GM04504 (cell line): ENCODE measurements at places on chromosomes 13 and 19.
A peak's percentile ranks its signal among the peaks of the same experiment; 100 is the strongest.

DNA sequence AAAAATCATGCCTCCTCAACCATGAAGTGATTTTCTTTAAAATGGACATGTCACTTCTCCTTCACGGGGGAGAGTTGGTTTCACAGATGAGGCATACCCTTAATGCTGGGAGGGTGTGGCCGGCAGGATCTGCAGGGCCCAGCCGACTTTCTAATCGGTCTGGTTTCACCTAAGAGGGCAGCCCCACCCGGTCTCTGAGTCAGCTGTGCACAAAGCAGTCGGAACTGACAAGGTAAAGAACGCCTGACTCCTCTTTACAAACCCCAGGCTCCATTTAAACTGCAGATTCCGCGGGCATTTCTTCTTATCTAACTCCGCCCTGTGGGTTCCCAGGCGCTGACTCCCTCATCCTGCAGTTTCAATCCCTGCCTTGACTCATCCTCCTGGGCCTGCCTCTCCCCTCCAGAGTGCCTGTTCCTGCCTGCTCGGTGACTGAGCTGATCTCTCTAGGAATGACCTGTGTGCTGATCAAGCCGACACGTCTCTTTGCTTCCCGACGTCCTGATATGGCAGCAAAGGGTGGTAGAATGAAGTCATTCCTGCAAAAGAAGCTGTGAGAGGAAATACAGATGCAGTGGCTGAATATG, 63.4 kb downstream of the EFNB2 start:
- DNase-seq = peak; percentile 65

- no peak for DNase-seq
Measured at GRCh38 chr19:2353887-2354592, 6.0 kb upstream of the TMPRSS9 start.

GRCh38 chr19:44851427-44851826, 5.3 kb downstream of the NECTIN2 start:
- no peak for DNase-seq

DNA sequence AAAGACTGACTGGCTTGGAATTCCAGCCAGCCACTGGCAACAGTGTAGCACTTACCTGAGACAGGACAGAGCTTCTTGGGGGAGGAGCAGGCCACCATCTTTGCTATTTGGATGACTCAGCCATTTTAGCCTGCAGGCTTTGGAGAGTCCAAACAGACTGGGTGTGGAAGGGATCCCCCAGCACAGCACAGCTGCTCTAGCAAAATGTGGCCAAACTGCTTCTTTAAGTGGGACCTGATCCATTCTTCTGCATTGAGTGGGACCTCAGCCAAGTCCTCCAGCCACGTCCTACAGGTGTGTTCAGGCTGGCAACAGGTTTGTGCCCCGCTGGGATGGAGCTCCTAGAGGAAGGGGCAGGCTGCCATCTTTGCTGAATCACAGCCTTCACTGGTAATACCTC, 80.0 kb downstream of the NDFIP2 start:
- no peak for DNase-seq

DNA sequence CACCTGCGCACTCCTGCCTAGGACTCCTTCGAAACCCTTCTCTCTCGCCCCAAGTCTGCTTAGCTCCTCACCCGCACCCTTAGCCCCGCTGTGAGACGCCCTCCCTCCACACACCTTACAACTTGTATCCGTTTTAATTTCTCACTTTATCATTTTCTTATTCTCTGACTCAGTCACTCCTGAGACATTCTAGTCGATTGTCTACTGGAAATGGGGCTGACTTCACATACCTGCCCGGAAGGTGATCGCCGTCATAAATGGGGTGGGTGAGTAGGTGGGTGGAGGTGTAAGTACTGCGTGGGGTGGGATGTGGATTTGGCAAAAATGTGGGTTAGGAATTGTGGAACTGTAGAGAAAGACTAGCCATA, 714 bp downstream of the NDFIP2 start:
- no peak for DNase-seq

- DNase-seq = no peak
Measured at GRCh38 chr13:112819111-112819510, 129.3 kb downstream of the ATP11A start.

GRCh38 chr13:28322256-28322905, 172.5 kb downstream of the FLT1 start:
- peak; percentile 50 for DNase-seq

DNA sequence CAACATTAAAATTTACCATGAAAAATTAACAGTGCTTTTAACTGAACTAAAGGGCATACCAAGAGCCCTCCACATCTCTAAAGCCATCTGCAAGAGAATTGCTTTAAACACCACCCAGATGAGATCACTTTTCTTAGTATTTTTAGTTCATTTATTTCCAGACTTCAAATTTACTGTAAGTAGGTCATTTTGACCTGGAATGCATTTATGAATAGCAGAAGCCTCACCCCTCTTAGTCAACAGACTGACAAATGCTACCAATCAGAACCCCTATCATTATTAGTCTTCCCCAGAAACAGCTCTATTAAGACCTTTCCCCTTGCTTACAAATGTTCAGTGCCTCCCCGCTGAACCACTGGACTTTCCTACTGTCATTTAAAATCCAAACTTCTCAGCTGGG, 27.3 kb downstream of the RUBCNL start:
- DNase-seq = peak; percentile 35

DNA sequence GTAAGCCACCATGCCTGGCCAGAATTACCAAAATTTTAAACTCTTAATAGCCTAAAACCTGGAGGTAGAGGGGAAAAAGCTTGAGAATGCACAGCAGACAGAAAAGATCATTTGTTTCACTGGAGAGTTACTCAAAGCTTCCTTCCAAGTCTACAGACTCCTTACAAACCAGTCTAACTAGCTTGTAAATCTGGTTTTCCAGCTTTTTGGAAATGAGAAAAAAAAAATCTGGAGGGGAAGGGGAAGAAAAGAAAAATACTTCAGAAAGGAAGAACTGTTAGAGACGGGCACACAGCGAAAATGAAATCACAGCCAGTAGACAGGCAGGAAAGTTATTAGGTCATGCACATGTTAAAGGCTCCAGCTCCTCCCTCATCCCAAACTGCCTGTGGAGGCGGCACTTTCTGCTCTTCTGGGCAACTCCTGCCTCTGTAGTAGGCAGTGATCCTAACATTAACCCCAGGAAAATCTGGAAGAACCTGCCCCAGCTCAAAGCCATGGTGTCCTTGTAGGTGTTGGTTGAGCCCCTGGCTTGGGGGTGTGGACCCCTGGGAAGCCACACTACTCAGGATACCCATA, 17.3 kb downstream of the PARP4 start:
- no peak for DNase-seq
